Fibroblast of gingiva (primary cell): ENCODE measurements at places on chromosomes 11 and 22.

DNA sequence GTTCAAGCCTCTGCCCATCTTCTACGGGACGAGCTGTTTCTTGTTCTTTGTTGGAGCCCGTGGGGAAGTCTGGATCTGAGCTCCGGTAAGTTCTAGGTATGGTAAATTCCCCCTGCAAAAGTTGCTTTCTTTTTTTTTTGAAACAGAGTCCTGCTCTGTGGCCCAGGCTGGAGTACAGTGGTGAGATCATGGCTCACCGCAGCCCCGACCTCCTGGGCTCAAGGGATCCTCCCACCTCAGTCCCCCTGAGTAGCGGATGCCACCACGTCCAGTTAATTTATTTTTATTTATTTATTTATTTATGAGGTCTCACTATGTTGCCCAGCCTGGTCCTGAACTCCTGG lies 35.5 kb upstream of the MOB2 start:
- DNase-seq: no peak

DNA sequence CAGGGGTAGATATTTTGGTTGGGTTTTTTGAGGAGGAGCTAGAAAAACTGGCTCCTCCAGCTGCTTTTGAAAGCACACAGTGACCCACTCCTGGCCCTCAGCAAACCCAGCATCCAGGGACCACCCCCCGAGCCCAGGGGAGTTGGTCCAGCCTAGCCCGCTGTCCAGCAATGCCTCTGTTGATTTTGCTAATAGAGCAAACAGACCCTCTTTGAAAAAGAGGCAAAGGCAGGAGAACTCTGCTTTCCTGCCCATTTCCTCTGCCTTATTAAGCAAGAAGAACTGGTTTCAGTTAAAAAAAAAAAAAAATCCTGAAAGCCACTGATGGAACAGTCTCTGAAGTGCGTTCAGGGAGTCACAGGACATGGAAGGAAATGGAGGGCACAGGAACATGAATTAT lies 25.3 kb downstream of the ABTB2 start:
- DNase-seq: no peak

DNA sequence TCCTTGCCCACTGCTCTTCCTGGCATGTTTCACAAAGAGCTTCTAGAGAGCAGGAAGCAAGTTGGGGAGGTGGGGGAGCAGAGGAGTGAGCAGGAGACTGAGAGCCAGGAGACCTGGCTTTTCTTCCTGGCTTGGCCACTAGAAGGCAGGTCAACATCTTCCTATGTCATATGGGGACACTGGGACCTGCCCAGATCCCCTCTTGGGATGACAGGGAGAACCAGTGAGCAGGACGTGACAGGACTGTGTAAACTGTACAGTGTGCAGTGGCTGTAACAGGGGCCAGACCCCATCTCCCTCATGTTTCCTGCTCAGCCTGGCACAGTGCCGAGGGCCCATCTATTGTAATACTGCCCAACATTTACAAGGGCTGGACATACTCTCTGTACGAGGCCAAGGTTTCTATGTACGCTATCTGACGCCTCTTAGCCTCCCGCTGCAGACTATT lies 29.4 kb downstream of the GDPD5 start:
- no peak for DNase-seq

DNA sequence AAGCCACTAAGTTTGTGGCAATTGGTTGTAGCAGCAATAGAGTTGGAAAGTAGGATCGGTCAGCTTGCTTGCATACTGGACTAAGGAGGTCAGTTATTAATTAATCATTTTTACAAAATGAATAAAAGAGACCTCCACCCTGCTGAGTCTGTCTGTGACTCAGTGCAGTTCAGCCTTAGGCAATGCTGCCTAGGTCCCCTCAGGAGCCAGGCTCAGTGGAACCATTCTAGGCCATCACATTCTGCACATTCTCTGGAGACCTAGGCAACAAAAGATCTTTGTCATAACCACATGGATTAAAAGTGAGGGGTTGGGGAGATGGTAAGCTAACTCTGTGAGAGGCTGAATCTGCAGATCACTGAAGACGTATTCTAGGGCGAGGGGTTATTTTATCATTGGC lies 178.7 kb upstream of the CADM1 start:
- DNase-seq: no peak

- no peak for DNase-seq
These were observed 13.3 kb upstream of the MICALL1 start for GRCh38 chr22:37892566-37893335.

GRCh38 chr11:72363112-72363511 lies 71.2 kb downstream of the CLPB start:
- DNase-seq: no peak

DNA sequence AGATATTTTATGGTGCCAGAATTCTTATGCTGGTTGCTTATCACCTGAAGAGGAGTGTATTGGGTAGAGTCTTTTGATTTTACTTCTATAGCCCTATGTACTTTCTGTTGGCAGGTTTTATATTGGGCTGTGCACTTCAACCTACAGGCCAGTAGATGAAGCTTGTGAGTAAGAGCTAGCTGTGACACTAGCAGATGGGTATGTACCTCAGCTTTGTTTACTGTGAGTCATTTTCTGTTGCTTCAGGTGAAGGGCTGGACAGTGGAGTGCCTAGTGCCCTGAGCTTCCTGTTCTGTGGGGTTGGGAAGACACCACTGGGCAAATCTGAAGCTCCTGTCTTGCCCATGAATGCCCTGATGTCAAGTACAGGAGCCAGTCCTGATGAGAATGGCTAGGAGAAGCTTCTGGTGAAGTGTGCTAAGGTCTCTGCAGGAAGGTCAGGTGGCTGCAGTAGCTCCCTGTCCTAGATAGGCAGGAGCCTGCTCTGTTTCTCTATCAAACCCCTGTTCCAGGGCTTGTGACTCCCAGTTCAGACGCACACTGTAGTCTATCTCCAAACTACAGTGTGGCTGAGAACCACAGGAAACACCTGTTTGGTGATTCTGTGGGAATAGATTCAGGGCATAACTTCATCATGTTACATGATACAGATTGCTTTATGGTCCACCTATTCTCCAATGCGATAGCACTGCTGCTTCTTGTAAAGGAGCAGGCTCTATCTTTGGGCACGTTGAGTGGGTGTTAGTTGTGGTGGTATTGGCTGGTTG lies 755.7 kb downstream of the KCNA4 start:
- DNase-seq: peak; percentile 4
